ENCODE measurements at places on chromosomes 5 and 9.

GRCh38 chr5:179124853-179125788 lies 64.9 kb downstream of the ZNF354C start:
- no peak for DNase-seq

DNA sequence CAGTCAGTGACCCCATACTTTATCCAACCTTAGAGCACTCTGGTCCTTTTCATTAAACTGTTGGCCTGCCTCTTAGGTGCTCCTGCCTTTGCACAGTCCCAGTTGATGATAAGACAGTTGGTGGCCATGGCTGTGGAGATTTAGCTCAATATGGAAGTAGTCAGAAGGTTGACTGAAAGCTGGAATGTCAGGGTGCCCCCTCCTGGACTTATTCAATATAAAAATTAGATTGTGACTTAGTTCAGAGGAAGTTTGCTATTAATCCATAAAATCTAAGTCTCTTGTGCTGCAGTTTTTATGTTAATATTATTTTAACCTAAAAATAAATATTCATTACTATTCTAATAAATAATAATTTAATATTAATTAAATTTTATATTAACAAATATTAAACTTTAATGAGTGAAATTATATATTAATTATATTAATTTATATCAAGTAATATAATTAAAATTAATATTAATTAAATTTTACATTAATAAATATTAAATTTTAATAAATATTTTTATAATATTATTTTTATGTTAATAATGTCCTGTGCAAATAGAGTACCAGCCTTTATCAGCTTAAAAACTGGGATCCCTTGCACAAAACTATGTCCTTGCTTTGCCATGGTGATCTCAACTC lies 77.7 kb upstream of the ADAMTSL1 start:
- peak; percentile 1 for DNase-seq

DNA sequence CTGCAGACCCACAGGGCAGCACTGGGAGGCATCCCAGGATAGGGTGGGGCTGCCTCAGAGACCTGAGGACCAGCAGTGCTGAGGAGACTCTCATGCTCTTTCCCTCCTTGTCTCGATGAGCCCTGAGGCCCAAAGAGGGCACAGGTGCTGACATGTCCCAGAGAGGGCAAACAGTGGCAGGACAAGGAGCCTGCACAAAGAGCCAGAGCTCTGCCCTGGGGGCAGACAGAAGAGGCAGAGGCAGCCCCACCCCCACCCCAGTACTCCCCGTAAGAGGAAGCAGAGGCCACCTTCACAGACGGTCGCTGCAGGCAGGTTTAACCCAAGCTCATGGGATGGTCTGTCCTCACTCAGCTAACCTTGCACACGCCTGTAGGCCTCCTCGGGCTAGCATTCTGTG lies 29.4 kb upstream of the TTLL11 start:
- no peak for DNase-seq

- DNase-seq, result no peak
Measured at GRCh38 chr5:14374100-14374499, 207.5 kb upstream of the OTULINL start.

DNA sequence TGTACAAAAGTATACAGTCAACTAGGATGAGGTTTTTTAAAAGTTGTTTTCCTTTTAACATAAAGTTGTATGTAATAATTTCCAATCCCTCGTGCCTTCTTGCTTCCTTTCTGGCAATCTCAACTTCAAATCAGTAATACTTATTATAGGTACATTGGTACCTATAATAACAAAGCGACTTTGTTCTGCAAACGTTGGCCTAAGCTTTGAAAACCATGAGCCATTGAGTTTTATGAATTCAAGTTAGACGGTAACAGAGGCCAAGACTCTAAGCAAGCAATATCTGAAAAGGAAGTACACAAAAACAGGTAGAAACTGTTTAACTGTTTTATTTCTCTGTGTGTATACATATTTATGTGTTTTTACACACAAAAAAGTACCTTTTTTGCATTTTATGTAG lies 135.2 kb upstream of the GRHPR start:
- no peak for DNase-seq

DNA sequence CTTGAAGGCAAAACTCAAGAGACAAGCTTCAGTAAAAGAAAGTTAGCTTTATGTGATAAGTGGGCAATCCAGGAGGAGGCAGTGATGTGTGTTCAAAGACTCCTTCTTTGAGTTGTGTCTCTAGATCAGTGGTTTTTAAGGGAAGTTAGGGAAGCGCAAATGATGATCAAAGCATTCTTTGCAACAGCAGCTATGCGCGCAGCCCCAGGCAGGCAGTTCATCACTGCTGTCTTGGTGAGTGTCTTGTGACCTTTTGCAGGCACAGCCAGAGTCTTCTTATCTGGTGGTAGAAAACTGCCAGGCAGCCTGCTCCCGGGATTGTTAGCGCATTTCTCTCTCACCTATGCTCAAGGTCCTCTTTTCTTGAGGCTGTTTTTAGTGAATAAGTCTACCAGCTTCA lies 40.3 kb upstream of the CLK4 start:
- DNase-seq, result no peak

DNA sequence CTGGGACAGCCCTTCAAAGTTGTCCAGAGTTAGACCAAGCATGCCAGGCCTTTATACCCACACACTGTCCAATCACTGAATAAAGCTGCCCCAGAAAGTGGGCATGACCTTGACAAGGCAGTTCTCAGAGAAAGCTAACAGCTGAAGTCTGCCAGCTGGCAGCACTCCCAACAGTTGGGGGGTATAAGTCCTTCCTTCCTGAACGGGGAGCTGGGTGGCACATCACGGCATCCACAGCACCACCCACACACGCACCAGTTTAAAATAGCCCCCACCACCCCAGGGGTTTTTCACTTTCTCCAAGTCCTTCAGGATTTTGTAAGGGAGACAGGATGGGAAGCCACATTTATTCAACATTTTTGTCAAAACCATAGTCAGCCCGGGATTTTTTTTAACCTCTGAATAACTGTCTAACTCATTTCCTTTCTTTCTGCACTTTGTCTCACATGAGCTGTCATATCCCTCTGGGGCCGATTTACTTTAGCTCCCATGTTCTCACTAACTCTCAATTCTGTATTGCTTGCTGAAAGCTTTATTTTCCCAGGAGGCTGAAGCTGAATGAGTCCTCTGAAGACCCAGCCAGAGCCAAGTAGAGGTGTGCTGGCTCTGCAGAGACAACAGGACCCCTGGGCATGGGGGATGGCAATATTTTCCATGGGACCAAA lies 15.4 kb downstream of the FAM81B start:
- no peak for DNase-seq

DNA sequence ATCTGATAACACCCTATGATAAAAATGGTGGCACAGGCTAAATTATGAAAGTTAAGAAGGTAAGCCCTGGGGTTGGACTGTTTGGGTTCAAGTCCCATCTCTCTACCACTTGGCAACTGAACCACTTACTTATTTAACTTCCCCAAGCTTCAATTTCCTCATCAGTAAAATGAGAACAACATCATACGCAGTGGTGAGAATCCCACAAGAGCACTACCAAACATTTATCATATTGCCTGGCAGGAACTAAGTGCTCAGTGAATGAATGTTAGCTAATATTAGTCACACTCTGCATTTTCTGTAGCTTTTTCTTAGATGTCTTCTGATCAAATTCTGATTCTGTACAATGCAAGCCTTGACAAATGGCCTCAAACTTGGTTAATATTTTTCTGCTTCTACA lies 306.7 kb downstream of the EBF1 start:
- no peak for DNase-seq

- no peak for DNase-seq
Measured at GRCh38 chr5:119080936-119081335, 10.0 kb downstream of the DMXL1 start.

DNA sequence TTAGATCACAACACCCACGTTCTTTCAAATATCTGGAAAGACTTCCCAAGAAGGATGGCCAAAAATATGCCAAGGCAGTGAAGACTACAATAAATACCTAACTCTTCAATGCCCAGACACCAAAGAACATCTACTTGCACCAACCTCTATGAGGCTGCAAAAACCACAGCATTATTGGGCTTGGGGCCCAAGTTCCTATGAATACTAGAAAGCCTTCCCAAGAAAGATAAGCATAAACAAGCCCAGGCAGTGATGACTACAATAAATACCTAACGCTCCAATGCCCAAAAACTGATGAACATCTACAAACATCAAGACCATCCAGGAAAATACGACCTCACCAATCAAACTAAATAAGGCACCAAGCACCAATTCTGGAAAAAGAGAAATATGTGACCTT lies 41.3 kb downstream of the AP3B1 start:
- no peak for DNase-seq

GRCh38 chr5:80268916-80269315 lies 13.1 kb upstream of the SERINC5 start:
- DNase-seq, result no peak

- no peak for DNase-seq
Measured at GRCh38 chr5:141476132-141476911, 556 bp downstream of the PCDHGC3 start.

GRCh38 chr5:42620579-42621216 lies 135.9 kb upstream of the CCDC152 start:
- DNase-seq, result no peak

GRCh38 chr9:133073086-133074014 lies 11.6 kb downstream of the CEL start:
- no peak for DNase-seq

DNA sequence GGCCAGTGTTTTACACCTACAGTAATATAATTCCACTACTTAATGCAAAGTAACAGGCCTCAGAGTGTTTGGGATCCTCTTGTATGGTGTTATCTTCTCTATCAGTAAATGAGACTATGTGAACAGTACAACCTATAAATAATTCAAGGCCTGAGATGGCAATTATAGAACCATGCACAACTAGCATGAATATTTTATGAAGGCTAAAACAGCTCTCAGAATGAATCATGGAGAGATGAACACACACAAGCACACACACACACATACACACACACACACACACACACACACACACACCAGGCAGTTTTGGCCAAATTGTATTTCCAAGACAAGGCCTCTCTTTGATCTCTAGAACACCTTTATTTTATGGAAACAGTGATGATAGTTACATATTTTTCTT lies 224.9 kb downstream of the EBF1 start:
- no peak for DNase-seq

DNA sequence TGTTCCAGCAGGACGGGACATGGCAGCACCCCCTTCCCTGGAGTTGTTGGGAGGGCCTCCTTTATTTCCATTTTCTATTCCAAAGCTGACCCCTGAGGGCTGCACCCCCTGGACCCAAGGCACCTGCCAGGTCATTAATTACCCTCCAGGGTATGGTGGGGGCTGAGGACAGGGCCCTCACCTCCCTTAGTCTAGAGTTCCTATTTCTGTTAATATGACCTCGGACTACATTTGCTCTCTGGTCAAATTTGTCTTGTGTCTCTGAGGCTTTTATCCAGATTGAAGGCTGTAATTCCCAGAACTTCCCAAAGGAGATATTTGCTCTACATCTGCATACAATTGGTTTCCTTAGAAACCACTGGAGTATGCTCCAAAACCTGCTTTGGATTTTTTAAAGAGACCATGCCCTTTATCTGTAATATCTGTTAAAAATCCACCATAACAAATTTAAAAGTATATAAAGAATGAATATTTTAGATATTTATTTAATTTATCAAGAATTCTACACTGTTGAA lies 16.8 kb downstream of the PHF2 start:
- no peak for DNase-seq

DNA sequence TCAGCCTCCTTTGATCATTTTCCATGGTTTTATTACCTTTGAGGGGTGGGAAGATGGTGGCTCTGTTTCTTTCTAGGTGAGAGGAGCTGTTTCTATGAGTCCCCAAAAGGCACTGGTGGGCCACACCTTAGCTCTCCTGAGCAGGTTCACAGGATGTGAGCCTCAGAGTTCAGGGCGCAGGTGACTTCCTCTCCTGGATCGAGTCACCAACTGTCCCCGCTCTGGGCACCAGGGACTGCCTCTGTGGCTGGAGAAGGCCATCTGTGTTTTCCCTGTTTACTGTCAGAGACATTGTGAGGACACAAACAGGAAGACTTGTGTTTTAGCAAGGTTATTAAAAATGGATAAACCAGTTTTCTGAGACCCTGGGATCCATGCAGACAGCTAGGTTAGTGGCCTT lies 68.5 kb downstream of the IL31RA start:
- peak; percentile 0 for DNase-seq

- no peak for DNase-seq
Measured at GRCh38 chr5:69043655-69043996, 50.2 kb upstream of the SLC30A5 start.

GRCh38 chr5:33242277-33242676 lies 198.5 kb upstream of the TARS1 start:
- DNase-seq, result no peak

GRCh38 chr5:91291628-91292569 lies 91.2 kb downstream of the ARRDC3 start:
- no peak for DNase-seq

DNA sequence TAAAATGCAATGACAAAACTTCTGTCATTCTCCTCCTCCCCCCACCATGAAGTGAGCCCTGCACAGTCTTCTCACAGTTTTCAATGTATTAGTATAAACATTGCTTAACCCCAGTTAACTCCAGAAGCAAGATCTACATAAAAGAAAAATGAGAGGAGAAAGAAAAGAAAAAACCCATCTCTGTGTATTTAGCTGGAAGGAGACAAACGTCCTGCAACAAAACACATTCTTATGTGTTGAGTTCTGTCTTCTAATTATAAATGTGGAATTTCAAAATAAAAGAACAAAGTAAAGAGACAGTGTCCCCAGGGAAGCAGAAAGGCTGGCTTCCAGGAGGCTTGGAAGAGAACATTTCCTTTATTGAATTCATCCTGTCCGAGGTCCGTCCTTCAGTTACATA lies 491.9 kb upstream of the TUSC1 start:
- DNase-seq, result no peak

DNA sequence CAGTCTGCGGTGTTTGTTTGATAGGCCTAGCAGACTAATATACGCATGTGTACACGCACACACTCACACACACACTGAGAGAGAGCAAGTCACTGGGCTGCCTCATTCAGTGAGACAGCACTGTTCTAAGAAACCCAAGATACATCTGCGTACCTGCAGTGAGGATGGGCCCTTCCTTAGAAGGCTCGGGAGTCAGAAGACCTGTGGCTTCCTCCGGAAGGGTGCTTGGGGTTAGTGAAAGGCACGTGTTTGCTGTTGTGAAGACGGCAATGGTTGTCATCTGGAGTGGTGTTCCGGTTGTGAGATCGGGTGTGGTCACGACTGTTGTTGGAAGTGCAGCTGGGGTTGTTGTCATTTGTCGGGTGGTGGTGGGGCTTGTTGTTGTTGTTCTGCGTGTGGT lies 11.7 kb downstream of the TIMD4 start:
- no peak for DNase-seq

GRCh38 chr9:138042640-138043039 lies 165.1 kb downstream of the CACNA1B start:
- DNase-seq, result no peak

GRCh38 chr5:73376618-73377170 lies 71.9 kb downstream of the FOXD1 start:
- DNase-seq, result no peak

DNA sequence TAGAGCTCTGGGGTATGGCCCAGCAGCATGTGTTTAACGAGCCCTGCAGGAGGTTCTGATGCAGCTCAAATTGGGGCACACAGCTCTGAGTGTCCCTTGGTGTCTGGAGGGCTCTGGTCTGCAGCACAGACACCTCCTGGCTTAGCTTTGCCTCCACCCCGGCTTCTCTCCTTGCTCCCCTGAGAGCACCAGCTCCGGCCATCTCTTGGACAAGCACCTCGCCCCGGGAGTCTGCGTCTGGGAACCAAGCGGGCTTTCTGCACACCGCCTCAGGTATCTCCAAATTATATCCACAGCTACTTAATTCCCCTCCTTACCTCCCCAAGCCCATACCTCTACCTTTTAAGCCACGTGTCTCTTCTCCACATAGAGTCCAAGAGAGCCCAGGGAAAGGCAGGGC lies 83.7 kb upstream of the IRX4 start:
- DNase-seq, result no peak

- DNase-seq, result no peak
Measured at GRCh38 chr5:56696900-56697299, 118.4 kb upstream of the MAP3K1 start.

Measured in frontal cortex (tissue), 4 donors.